Esophagus (tissue), 2 donors: ENCODE measurements at places on chromosomes 3 and 15. TPM values are rescaled to one million over a fixed set of nuclear protein-coding genes. Genes with fewer than 3 reads are reported as not detected.

FOXL2NB gene
- 0.04 TPM for polyA plus RNA-seq

EFCAB12 gene
- polyA plus RNA-seq: 0.08 TPM

THPO gene
- polyA plus RNA-seq: 0.06 TPM

EPB42 gene
- polyA plus RNA-seq: not detected

TPRG1 gene
- polyA plus RNA-seq: 61.0 TPM

UBAP1L gene
- 5.7 TPM for polyA plus RNA-seq

ANKRD34C gene
- polyA plus RNA-seq: not detected

CCDC50 gene
- polyA plus RNA-seq: 14.9 TPM

LRRC2 gene
- 0.13 TPM for polyA plus RNA-seq

CACNA2D3 gene
- polyA plus RNA-seq: 1.8 TPM

QTRT2 gene
- polyA plus RNA-seq: 4.6 TPM

LEKR1 gene
- polyA plus RNA-seq: 0.21 TPM

SH2D7 gene
- polyA plus RNA-seq: not detected

C2CD4B gene
- polyA plus RNA-seq: 0.29 TPM

GOLGA8S gene
- polyA plus RNA-seq: 0.04 TPM

CSPG5 gene
- 0.12 TPM for polyA plus RNA-seq

MOBP gene
- not detected for polyA plus RNA-seq
